Mammary epithelial cell (primary cell): ENCODE measurements at places on chromosomes 7 and 10.

DNA sequence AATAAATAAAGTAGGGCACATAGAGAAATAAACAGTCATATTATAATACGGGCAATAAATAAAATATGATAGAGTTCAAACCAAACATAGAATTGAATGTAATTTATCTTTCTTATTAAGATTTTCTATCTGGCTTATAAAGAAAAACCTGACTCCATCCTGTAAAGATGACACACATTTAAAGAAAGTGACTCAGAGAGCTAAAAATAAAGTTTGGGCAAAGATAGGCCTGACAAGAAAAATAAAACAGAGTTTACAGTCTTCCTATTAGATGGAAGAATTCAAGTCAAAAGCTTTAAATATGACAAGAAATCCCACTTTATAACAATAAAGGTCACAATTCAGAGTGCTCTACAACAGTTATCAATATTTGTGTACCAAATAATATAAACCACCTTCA, 580.6 kb downstream of the PHTF2 start:
- DNase-seq = no peak

GRCh38 chr10:57776688-57777432, 490.8 kb downstream of the IPMK start:
- no peak for DNase-seq

DNA sequence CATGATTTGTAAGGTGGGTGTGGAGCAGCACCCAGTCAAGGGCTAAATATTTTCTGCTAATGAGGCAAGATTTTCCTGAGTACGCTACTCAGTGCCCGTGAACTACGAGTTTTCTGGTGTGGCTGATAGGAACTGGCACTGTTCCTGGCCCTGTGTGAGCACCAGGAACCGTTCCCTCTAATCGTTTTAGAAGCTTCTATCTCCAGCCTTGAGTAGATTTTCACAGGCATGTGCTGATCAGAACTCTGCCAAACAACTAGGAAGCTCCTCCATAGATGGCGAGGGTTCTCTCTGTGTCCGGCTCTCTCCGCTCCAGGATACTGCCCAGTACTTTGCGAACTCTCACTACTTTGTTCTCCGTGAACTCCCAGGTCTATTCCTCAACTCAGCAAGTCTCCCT, 17.7 kb downstream of the TRIM4 start:
- no peak for DNase-seq

DNA sequence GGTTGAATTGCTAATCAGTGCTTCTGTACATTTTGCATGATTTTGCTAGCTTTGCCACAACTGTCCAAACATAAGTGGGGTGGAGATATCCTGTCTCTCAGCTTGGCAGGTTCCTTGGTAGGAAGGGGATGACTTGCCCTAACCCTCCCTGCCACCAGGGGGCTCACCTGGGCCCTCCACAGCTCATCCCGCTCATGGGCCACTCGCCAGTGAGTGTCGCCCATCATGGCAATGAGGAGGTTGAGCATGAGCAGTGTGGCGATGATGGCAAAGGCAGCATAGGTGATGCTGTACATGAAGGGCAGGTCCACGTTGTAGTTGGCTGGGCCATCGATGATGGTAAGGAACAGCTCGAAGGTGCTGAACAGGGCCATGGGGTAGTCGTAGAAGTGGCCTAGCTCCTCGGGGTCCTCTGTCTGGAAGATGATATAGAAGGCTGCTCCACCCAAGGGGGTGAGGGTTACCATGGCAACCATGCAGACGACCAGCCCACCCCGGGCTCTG, 12.2 kb downstream of the TRPV6 start:
- no peak for DNase-seq

- no peak for DNase-seq
Observed at GRCh38 chr10:78954689-78955088, 114.1 kb upstream of the ZMIZ1 start.

DNA sequence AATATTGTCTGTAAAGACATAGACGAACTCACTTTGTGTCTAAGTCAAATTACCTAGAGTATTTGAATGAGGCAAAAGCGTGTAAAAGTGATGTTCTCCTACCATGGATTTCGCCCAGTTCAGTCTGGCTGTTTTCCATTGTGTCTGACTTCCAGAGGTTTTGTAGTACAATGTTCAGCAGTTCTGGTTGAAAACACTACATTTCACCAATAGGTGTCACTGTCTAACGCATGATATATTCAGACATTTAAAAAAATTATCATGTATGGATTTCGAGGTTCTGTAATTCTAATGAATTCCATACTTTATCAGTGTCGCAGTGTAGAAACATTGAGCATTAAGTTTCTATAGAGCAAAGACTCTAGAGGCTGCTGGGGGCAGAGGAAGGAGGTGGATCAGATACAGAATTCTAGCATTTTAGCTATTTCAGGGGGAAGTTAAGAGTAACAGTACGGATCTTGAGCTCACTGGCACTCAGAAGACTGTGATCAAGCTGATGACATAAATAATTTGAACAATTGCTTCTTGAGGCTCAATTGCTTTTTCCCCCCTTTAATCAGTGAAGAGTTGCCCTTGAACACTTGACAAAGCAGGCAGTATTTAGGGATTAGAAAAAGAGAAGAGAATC, 196.9 kb upstream of the RHOBTB1 start:
- peak; percentile 41 for DNase-seq

- DNase-seq = peak; percentile 71
Observed at GRCh38 chr10:79286318-79286951, 60.8 kb upstream of the PPIF start.

- DNase-seq = peak; percentile 60
Observed at GRCh38 chr10:14953424-14954000, 384 bp downstream of the DCLRE1C start.

DNA sequence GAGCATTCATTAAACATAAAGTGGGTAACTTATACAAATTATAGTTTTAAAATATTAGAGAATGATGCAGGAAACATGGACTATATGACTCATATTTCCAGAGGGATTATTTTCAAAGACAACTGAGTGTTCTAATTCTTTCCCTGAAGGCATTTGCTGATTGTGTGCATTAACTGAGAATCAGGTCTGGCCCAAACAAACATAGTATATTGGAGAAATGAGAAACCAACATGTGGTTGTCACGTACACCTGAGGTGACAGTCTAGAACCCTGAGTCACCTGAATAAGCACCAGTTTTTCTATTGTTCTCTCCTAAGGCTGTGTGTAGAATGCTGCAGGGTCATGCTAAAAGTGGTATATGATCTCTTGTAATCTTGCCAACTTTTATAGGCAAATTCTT, 1125.7 kb downstream of the XPNPEP1 start:
- no peak for DNase-seq

GRCh38 chr10:74730246-74730645, 96.2 kb upstream of the KAT6B start:
- no peak for DNase-seq

- DNase-seq = peak; percentile 0
Observed at GRCh38 chr7:56115852-56116538, at the start of gene NUPR2. TSS of gene NUPR2 (minus strand) at chr7:56116417. CDS start at chr7:56116314, 103 bp downstream.

- no peak for DNase-seq
Observed at GRCh38 chr10:62826273-62826672, 10.1 kb upstream of the EGR2 start.

DNA sequence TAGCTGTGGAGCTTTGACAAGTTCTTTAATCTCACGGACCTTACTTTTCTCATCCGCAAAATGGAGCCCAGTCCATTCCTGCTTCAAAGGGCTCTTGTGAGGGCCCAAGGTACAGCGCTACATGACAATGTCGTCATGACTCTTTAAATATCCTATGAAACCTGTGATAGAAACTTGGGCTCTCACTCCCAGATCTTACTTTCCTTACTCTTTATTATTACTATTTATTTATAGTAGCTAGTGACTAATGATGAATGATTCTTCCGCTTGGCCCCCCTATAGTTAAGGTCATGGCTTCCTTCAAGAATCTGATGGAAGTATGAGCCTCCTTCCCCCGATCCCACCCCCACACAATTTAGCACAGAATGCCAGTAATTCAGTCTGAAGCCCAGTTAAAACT, 41.9 kb downstream of the RBM20 start:
- no peak for DNase-seq

GRCh38 chr7:139748941-139749340, 28.9 kb downstream of the HIPK2 start:
- DNase-seq = no peak

DNA sequence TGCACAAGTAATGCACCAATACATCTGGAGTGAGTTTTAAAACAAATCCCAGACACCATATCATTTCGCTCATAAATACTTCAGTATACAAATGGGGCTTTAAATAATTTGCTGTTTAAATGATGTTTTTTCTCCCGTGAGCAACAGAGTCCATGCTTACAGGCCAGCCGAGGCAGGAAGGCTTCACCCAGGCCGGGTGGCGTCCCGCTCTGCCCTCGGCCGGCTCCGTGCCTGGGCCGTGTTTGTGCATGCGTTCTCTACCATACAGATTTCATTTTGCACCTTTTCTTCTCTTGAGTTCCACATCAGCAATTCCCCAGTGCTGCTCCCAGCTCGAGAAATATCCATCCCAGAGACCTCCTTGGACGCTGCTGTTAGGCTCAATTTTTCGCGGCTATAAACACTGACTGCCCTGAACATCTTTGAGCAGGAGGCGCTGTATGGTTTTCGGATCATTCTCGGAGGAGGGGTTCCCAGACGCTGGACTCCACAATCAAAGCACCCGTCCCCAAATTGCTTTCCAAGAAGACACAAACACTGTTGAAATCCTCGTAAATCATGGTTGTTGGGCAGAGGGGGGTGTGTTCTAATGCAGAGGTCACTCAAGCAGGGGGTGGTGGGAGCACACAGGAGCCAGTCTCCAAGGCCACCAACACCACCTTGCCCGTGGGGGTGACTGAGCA, 91.6 kb downstream of the MICALL2 start:
- DNase-seq = no peak

- DNase-seq = no peak
Observed at GRCh38 chr7:99305473-99306260, 20.0 kb upstream of the ARPC1A start.

DNA sequence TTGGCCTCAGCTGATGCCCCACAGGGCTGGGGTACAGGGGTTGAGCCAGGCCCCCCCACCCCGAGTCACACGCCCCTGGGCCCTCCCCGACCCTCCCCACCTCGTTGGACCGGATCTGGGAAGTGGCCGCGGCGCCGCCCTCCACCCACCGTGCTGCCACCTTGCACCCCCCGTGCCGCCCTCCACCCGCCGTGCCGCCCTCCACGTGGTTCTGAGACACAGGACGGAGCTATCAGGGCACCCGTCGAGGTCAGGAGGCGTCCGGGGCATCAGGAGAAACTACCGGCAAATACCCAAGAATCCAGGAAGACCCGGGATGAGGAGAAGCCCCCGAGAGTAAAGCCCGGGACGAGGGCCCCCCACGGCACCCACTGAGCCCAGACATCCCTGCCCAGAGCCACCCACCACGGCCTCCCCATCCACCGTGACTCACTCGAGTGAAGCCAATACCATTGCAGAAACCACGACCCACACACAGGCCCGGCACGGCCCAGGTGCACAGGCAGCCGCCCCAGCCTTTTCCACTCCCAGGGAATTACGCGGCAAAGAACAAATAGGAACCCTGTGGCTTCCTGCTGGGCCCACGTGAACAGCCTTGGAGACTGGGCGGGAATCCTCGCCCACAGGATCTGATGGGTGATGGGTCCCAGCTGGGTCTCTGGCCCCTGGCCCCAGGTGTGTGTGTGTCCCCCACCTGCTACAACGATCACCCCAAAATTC, 34.0 kb downstream of the ADAP1 start:
- DNase-seq = no peak

DNA sequence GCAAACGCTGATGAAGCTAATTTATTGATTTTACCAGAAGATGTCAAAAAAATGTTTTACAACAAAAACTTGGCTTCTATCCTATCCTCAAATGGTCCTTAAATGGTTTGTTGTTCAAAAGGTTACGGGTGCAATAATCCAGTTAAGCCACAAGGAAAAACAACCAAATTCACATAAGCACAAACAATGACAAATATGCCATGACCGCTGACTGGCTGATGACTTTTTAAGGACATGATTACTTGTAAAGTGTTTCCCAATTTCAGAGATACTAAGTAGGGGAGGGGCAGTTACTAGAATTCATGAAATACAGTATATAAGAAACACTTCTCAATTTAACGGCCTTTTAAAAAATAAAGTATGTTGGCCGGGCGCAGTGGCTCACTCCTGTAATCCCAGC, 28.8 kb downstream of the ABI1 start:
- DNase-seq = no peak

DNA sequence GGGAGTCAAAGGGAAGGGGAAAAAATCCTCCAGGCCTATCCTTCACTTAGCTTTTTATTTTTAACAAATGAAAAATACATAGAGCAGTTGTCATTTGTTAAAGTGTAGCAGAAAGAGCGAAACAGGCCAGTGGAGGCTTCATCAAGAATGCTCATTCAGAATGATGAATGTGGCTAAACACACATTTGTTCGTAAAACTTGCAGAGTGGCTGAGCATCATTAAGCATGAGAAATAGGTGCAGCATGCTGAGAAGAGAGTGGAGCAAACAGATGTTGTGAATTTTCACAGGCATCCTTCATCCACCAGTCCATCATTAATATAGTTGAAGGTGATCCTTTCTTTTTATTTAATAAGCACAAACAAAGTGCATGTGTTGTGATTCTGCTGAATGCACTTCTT, 407.6 kb downstream of the LRMDA start:
- DNase-seq = no peak

- DNase-seq = no peak
Observed at GRCh38 chr10:14879124-14879927, 660 bp downstream of the SUV39H2 start.

GRCh38 chr10:13868528-13869294, 281.9 kb downstream of the PRPF18 start:
- no peak for DNase-seq

DNA sequence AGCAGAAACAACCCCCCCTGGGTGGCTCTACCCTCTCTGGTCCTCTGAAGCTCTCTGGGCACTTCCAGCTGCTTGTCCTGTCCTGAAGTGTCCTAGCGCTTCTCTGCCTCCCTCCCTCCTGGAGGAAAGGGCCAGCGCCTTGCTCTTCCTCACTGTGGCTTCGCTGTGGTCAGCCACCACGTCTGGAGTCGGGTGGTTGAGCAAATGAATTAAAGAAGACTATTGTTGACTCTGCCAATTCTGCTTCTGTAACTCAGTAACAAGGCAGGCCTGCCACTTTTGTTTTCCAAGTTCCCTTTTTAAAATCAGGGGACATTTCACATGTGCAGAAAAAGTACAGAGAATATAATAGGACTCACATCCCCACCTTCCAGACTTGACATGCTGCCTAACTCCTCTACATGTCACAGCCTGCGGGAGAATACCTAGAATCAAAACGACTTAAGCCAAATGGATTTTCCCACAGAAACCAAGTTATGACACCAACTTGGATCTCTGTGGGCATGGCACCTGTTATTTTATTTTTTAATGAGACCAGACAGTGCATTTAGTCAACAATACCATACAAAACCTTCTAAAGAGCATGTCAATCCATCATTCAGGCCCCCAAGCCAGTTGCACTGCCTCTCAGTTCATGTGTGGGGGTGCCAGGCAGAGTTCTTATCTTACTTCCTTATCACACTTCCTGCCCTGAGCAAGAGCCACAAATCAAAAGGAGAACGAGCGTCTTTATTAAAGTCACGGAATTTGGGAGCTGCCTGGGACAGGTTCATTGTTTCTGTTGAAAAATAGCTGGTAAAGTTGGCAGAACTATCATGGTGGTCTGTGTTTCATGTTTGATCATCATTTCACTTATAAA, 6.8 kb downstream of the FFAR4 start:
- DNase-seq = peak; percentile 52
